ENCODE measurements at places on chromosomes 13 and 19.
A peak's percentile ranks its signal among the peaks of the same experiment; 100 is the strongest.

GRCh38 chr19:8462571-8462970 lies 17.8 kb downstream of the HNRNPM start:
- H3K4me3 ChIP-seq, result no peak overlapping the region
- no peak overlapping the region for H3K27ac ChIP-seq
- H3K27me3 ChIP-seq, result no peaks in the 10 kb centered on the region
- DNase-seq, result no peak
- no peaks in the 10 kb centered on the region for H3K36me3 ChIP-seq

- H3K36me3 ChIP-seq, result no peaks in the 10 kb centered on the region
- H3K27me3 ChIP-seq, result no peaks in the 10 kb centered on the region
- no peaks in the 10 kb centered on the region for H3K4me1 ChIP-seq
- H3K27ac ChIP-seq, result no peak overlapping the region
- H3K4me3 ChIP-seq, result no peak overlapping the region
Observed at GRCh38 chr13:113912596-113912995, 48.7 kb upstream of the GAS6 start.

- no peak overlapping the region for H3K4me3 ChIP-seq
- H3K27me3 ChIP-seq, result no peaks in the 10 kb centered on the region
- no peak for DNase-seq
- no peak overlapping the region for H3K27ac ChIP-seq
- no peaks in the 10 kb centered on the region for H3K36me3 ChIP-seq
Observed at GRCh38 chr19:41997851-41998229, 3.8 kb upstream of the ATP1A3 start.

GRCh38 chr13:73765651-73766384 lies 368.4 kb downstream of the KLF12 start:
- DNase-seq, result peak; percentile 94
- H3K4me3 ChIP-seq, result no peak overlapping the region
- H3K36me3 ChIP-seq, result no peaks in the 10 kb centered on the region
- peak overlapping the region; percentile 65 for H3K27ac ChIP-seq
- H3K4me1 ChIP-seq, result peaks cover 10% of the 10 kb centered on the region

DNA sequence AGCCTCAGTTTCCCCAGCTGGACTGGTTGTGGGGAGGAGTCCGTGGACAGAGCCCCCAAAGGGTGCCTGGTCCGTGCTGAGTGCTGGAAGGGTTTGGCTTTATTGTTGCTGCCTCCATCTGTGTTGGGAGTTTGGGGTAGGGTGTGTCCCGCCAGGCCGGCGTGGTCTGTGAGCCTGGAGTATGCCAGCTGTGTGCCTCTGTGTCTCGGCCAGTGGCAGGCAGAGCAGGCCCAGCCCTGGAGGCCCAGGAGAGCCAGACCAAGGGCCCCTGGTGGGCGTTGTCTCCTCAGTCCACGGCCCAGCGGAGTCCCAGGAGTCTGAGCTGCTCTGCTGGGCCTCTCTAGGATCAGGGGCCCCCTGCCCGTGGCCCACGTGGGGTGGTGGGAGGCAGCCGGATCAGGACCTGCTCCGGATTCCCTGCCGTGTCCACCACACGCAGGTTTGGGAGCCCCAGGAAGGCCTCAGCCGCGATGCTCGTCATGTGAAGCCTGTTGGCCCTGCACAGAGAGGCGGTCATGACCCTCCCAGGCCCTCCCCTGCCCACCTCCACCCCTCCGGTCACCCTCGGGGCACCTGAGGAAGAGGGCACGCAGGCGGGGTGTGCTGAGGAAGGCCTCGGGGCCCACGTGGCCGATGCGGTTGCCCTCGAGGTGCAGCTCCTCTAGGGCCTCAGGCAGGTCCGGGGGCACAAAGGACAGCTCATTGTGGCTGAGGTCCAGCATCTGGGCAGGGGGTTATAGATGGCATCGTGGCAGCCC lies 6.6 kb downstream of the PODNL1 start:
- no peaks in the 10 kb centered on the region for H3K4me1 ChIP-seq
- no peaks in the 10 kb centered on the region for H3K27me3 ChIP-seq
- H3K36me3 ChIP-seq, result no peaks in the 10 kb centered on the region

DNA sequence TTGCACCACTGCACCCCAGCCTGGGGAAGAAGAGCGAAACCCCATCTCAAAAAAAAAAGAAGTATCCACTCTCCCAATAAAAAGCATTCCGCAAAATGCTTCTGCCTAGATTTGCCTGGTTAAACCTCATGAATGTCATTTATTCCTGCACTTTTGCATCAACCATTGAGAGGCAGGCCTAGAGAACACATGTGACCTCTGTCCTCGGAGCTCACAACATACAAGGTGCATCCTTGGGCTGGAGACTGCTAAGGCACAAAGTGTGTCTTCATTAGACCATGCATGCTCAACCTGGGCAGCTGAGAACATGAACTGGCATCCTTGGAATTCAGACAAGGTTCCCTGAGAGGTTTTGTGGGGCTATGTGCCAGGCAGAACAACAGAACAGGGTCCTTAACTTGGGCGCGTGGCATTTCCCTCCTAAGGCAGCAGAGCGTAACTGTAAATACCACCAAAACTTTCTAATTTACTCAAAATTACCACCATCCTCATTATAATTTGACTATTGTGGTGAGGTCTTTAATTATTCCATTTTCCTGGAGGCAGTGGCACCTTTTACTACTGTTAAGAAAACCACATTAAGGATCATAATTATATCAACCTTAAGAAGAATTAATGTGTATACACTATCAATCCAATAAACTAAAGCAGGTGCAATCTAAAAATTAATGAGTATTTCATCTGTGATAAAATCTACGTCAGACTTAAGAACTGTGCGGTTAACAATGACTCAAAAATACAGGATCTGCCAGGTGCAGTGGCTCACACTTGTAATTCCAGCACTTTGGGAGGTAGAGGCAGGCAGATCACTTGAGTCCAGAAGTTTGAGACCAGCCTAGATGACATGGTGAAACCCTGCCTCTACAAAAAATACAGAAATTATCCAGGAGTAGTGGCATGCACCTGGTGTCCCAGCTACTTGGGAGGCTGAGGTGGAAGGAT lies 13.8 kb downstream of the RCBTB1 start:
- no peak overlapping the region for H3K4me3 ChIP-seq
- no peaks in the 10 kb centered on the region for H3K27me3 ChIP-seq
- no peaks in the 10 kb centered on the region for H3K36me3 ChIP-seq
- DNase-seq, result no peak
- no peaks in the 10 kb centered on the region for H3K4me1 ChIP-seq
- H3K27ac ChIP-seq, result no peak overlapping the region

GRCh38 chr13:96238861-96239260 lies 149.0 kb downstream of the HS6ST3 start:
- no peak overlapping the region for H3K4me3 ChIP-seq
- no peak overlapping the region for H3K27ac ChIP-seq

Measured in ovary (tissue), 10 donors.